ENCODE measurements at places on chromosomes 7 and 10. TPM values are rescaled to one million over a fixed set of nuclear protein-coding genes. Genes with fewer than 3 reads are reported as not detected.

The CFTR gene
- 0.06 TPM for total RNA-seq

The TMEM139 gene
- 5.4 TPM for total RNA-seq

The AQP1 gene
- 0.87 TPM for total RNA-seq

The SPDYE8 gene
- not detected for total RNA-seq

The PRR15 gene
- total RNA-seq: 0.77 TPM

The TUBAL3 gene
- total RNA-seq: not detected
